ENCODE measurements at places on chromosomes 5 and 9.

DNA sequence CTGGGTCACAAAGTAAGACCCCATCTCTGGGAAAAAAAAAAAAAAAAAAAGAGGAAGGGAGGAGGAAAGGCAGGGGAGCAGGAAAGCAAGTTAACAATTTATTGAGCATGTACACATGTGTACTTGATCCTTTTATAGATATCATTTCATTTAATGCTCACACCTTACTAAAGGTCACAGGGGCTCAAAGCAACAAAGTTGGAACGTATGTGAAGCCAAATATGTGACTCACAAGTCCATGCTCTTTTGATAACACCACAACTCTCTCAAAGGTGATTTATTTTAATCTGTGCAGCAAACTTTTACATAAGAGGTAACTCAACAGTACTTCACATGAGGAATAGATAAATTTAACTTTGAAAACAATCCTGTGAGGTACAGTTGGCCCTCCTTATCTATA is 34.4 kb upstream of the DTWD2 start:
- DNase-seq, result no peak

GRCh38 chr5:105088102-105088501 is 1525.5 kb upstream of the NUDT12 start:
- no peak for DNase-seq

GRCh38 chr9:103261951-103262350 is 266.8 kb downstream of the CYLC2 start:
- DNase-seq, result no peak

GRCh38 chr5:176692839-176693476 is 45.7 kb downstream of the TSPAN17 start:
- DNase-seq, result no peak

GRCh38 chr5:77171141-77171910 is 39.2 kb upstream of the PDE8B start:
- no peak for DNase-seq

DNA sequence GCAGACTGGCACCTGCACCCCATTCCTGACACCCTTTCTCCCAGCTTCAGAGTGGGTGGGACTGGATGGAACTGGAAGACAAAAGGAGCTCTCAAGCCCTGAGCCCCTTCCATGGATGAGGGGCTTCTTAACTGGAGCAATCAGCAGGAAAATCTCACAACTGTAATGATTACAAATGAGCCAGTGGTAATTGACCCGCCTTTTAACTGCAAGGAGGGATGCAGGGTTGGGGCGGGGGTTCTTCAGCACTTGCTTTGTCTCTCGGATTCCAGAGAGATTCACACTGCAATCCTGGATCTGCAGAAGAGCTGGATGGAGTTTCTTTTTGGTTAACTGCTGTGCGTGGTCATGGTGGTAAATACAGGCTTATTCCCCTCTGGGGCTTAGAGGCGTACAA is 160.1 kb upstream of the SHB start:
- DNase-seq, result no peak

- no peak for DNase-seq
Observed at GRCh38 chr9:34988218-34989002, 1.1 kb upstream of the DNAJB5 start.

DNA sequence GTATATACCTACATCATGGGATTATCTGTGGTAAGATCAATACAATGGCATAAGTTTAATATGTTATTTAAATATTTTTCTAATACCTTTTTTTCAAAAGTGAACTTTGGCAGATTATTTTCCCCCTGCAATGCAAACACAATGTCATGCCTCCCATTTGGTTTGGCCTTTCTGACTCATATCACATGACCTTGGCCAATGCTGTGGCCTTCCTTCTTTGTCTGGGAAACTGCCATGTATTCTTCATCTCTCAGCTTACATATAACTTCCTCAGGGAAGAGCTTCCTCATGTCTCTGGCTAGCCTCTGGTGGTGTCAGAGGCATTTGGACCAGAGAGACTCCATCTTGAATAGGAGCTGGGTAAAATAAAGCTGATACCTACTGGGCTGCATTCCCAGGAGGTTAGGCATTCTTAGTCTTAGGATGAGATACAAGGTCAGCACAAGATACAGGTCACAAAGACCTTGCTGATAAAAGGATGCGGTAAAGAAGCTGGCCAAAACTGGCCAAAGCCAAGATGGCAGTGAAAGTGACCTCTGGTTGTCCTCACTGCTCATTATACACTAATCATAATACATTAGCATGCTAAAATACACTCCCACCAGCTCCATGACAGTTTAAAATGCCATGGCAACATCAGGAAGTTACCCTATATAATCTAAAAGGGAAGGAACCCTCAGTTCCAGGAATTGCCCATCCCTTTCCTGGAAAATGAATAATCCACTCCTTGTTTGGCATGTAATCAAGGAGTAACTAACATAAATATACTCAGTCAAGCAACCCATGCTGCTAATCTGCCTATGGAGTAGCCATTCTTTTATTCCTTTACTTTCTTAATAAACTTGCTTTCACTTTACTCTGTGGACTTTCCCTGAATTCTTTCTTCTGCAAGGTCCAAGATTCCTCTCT is 76.0 kb downstream of the C9orf153 start:
- DNase-seq, result no peak

- peak; percentile 54 for DNase-seq
Observed at GRCh38 chr9:33225319-33226147, 14.4 kb upstream of the SPINK4 start.

DNA sequence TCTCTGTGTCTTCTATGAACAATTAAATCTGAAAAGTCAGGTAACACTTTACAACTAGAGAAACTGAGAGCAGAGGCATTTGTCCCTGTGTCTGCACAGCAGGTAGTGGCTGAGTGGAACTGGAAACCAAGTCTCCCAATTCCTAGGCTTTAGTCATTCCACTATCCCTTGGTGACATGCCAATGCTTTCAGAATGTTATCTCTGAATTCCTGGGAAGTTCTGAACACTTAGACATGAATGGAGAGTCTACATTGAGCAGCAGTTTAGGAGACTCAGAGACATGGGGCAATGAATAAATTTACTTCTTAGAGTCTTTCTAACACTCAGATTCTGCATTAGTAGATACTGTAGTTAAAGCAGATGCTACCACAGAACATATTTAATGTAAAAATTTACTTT is 94.8 kb upstream of the APC start:
- no peak for DNase-seq

DNA sequence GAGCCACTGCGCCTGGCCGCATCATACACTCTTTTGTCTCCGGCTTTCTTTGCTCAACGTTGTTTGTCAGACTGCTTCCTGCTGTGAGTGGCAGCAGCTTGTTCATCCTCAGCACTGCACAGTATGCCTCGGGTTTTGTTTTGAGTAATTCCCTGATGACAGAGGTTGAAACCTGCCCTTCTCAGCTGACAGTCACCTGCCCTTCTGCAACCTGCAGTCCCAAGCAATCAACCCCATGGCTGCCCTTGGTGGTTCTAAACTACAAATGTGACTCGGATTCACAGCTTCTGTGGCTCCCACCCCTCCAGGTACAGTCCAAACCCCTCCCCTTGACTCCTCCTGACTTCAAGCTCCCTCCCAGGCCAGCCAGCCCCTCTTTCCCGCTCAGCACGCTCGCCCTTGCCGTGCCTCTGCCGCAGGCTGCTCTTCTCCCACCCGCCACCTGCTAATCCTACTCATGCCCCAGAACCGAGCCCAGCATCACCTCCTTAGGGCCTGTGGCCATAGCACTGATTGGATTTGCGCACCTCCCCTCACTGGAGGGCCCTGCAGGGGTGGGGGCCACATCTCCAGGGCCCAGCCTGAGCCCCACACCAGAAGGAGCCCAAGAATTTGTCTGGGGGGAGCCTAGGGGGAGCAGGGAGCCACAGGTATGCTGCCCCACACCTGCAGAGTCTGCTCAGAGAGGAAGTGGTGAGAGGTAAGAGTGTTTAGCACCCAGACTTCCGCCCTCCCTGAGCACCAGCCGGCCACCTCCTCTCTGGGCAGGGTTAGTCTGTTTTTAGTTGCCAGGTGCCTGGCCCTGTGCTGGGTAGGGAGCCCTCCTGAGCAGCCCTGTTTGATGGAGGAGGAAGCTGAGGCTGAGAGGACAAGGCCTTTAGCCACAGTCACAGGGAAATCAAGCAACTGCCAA is 10.1 kb downstream of the EEIG1 start:
- no peak for DNase-seq

GRCh38 chr5:57683036-57683630 is 200.5 kb upstream of the ACTBL2 start:
- DNase-seq, result no peak

DNA sequence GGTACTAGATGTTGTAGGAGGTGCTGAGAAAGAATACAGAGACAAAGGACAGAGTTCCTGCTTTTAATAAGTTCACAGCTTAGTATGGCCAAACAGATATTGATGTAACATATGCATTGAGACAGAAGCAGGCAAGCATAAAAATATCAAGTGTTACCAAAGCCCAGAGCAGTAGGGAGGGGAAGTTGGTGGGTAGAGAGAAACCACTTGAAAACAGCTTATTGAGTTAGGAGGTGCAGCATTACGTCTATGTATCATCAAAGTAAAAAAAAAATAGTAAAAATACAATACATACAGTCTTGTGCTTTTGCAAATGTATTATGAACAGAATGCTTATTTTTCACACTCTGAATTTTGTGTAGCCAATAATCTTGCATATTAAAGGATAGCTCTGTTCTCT is 441.8 kb upstream of the SGCD start:
- no peak for DNase-seq

DNA sequence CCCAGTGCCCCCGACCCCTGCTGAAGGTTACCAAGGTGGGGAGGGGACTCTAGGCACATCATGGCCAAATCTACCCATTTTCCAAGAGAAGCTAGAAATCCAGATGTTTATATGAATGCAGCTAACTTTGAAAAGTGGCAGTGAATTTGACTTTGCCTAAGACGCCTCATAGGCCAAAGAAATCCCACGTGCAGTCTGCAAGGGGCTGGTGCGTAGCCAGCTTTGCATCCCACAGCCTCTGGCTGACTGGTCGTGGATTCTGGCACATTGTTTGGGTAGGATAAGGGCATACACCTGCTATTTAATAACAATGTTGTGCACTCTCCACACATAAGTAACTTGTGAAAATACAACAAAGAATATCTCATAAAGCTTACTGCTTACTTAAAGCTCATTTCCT is 3.5 kb upstream of the GADD45G start:
- DNase-seq, result no peak

DNA sequence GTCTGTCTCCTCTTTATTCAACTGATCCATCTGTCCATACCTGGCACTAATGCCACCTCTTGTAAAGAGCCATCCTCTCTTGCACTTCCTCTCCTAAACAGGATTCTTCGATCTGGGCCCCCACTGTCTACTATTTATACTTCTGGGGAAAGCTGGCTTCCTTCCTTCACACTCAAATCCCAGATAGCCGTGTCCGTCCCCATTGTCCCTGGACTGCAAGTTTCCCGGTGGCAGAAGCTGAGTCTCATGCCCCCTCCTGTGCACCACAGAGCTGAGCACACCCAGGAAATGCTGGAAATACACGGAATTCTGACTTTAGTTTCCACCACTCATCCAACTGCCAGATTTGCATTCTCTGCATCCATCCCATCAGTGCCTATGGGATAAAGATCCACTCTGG is 84.0 kb downstream of the MARCHF11 start:
- no peak for DNase-seq

- no peak for DNase-seq
Observed at GRCh38 chr5:126852091-126852571, 75.2 kb downstream of the LMNB1 start.

DNA sequence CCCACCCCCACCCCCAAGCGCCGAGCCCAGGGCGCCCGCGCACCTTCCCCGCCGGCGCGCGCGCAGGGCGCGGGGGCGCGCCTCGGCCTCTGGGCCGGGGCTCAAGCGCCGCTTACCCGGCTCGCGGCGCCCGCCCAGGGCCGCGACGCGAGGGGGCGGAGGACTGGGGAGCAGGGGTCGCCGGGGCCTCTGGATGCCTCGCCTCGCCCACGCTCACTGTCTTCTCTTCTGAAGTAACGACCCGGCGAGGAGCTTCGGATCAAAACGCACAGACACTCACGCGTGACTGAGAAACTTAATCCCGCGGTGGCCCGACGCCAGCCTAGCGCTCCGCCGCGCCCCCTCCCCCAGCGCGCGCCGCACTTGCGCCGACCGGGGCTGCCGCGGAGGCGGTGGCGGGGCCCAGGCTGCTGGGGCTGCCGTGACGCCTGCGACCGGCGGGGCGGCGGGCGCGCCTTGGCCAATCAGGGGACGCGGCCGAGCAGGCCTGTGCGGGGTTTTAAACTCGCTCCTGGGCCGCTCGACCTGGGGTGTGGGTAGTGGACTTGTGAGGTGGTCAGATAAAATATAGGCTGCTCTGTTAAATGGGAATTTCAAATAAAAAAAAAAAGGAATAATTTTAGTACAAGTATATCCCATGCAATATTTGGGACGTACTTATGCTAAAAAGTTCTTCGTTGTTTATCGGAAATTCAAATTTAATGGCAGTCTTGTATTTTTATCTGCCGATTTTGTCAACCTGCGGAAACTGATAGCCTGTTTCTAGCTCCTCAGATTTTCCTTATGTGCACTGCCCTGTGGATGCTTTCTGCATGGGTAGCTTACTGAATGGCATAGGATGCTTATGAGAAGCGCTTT is at the start of gene MPDZ:
TSS of gene MPDZ (minus strand) at position 409 of the 858 bp plus-strand sequence. CDS start 29,377 bp downstream, outside the sequence.
- peak; percentile 70 for DNase-seq

DNA sequence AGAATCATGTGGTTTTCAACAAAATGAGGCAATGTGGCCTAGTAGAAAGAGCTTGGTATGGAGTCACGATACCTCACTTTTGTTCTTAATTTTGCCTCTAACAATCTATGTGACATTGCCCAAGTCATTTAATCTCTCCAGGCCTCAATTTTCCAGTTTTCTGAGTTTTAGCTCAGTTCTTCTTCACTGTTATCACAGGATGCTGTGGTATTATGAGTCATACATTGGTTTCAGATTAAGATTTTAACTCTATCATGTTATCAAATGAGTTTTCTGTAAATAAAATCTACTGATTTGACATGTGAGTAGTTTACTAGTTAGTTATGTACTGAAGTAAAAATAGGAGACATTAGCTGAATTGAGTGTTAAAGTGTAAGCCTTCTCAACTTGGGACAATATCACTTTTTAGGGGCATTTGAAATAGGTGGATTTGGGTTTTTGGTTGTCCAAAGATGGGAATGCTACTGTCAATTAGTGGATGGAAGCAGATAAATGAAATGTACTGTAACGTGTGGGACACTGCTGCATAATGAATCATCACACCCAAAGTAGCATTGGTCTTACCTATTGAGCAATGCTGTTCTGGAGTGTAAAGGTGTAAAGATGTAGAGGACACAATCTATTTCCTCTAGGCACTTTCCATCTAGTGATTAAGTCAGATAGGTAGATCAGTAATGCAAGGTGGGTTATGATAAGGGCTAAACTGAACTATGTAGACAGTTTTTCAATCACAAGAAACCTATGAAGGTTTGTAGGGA is 73.3 kb downstream of the NNT start:
- DNase-seq, result no peak

- no peak for DNase-seq
Observed at GRCh38 chr5:6359555-6360322, 18.6 kb downstream of the MED10 start.

GRCh38 chr5:131587541-131587940 is 47.5 kb downstream of the RAPGEF6 start:
- no peak for DNase-seq

GRCh38 chr9:112341730-112342129 is 8.3 kb upstream of the PTBP3 start:
- no peak for DNase-seq

GRCh38 chr5:134184155-134185135 is 7.7 kb upstream of the SKP1 start:
- DNase-seq, result peak; percentile 71

- no peak for DNase-seq
Observed at GRCh38 chr5:52702877-52703276, 84.8 kb upstream of the ITGA1 start.
